ENCODE measurements at places on chromosomes 7 and 10. TPM values are rescaled to one million over a fixed set of nuclear protein-coding genes. Genes with fewer than 3 reads are reported as not detected.

NPSR1 gene
- total RNA-seq: not detected

THSD7A gene
- total RNA-seq: 5.5 TPM

C10orf95 gene
- total RNA-seq: 0.27 TPM

GPRIN2 gene
- total RNA-seq: 1.4 TPM

ACTR3C gene
- total RNA-seq: 0.61 TPM

ABCA13 gene
- 0.75 TPM for total RNA-seq

TMEM184A gene
- not detected for total RNA-seq

GFRA1 gene
- total RNA-seq: 72.8 TPM

DNA sequence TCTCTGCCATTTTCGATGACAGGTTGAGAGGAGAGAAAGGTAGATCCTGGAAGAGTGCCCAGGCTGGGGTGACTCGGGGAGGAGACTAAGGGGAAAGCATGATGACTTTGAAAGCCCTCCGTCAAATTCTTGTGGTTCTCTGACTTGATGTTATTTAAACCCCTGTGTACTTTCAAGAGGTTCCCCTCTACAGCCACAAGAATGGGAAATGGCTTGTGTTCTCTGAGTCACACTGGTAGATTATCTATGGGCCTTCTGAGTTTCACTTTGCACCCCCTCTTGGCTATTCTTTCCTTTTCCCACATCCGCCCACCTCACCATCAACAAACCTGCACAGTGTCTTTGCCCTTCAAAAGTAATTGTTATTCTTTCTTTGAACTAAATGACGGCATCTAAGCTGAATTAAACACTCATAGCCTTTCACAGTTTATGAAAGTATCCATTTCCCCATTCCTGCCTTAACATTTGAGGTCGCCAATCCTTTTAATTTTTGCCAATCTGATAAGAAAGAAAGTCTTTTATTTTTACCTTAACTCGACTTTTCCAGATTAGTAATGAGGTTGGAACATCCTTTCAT is 24.1 kb downstream of the PRF1 start:
- no peak for DNase-seq

- no peak for DNase-seq
These were observed 103.9 kb upstream of the POT1 start for GRCh38 chr7:125033506-125033905.

GRCh38 chr7:106793015-106793975 is 71.8 kb upstream of the PIK3CG start:
- peak; percentile 4 for DNase-seq

DNA sequence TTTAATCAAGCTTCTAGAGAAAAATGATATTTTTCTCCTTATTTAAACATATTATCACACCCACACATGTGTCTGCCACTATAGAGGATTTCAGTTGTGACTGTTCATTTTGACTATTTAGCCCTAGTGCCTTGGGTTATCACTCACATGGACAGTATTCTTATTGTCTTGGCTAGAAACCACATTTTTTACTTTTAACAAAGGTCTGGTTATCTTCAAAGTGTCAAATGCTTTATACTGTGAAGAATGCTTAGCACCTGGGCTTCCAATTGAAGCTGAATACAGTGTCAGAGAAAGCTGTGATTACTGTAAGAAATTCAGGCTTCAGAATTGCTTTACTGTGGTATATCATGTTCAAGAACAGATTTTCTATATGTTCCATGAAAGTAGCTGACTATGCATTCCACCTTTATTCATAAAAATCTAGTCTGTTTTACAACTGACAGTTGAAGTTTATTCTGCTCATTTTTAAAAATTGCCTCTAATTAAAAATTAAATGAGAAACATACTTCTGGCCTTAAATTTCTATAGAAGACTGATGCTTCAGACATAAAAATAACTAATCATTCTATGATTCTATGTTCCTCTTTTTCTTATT is 278.6 kb downstream of the SEMA3D start:
- no peak for DNase-seq

GRCh38 chr7:100896732-100897608 is 1.3 kb upstream of the ACHE start:
- DNase-seq: peak; percentile 65

GRCh38 chr10:72321248-72322029 is 33.3 kb downstream of the DNAJB12 start:
- DNase-seq: no peak

GRCh38 chr10:47051741-47052238 is 140.6 kb downstream of the PTPN20 start:
- DNase-seq: no peak

GRCh38 chr7:84248267-84248666 is 53.7 kb upstream of the SEMA3A start:
- no peak for DNase-seq

DNA sequence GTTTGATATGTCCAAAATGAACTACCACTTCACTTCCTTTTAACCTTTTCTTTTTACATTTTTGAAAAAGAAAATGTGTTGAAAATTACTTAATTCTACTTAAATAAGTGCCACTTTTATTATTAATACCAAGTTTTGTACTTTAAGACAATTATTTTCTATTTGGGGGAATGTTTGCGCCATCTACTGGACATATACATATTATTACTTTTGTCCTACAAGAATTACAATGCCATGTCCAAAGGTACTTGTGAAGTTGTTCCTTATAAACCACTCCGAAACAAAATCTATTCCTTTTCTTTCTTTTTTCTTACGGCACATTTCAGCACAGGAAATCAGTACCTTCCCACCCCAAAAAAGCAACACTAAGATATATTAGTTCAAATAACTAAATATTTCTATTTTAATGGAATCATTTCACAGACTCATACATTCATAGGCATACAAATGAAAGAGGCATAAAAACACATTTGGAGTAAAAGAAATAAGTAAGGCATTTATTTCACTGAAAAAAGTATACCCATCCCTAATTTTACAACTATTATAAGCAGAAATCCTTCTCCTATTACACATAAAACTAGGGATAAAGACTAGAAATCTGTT is 169.9 kb downstream of the RNF133 start:
- DNase-seq: no peak

GRCh38 chr10:75400771-75401568 is 594 bp downstream of the ZNF503 start:
- DNase-seq: peak; percentile 48

- DNase-seq: no peak
These were observed 171.2 kb downstream of the LCOR start for GRCh38 chr10:97003151-97003803.

GRCh38 chr10:123462756-123463155 is 203.4 kb upstream of the GPR26 start:
- no peak for DNase-seq

DNA sequence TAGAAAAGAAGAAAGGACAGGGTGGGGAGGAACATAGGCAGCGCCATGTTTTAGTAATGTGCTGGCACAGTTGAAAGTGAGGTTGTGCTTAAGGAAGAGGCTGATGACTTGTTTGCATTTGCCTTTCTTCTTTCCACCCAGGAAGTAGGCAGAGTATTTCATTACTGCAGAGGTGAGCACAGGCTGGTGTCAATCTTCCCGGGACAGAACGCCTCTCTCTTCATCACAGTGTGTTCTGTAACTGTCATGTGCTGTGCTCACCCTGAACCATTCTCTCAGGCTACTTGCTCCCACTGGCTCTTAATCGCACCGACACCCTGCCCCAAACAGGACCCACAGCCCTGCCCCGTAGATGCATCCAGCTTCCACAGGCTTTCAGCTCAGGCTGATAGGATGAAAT is 135.8 kb upstream of the YAE1 start:
- DNase-seq: no peak

- no peak for DNase-seq
These were observed 33.4 kb downstream of the SCD start for GRCh38 chr10:100380400-100380799.

DNA sequence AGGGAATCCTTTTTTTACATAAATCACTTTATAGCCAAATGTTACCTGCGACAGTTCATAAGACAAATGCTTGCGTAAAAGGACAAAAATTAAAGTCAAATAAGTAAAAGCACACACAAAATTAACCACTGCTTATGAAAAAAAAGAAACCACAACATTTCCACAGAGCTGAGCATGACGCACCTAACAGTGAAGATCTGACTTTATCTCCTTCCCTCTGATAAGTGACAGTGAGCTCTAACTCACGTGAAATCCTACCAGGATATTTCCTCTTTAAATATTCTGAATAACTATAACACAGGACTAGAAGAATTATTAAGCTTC is 225.5 kb downstream of the SFMBT2 start:
- DNase-seq: no peak

GRCh38 chr10:68139448-68140272 is 30.4 kb downstream of the MYPN start:
- no peak for DNase-seq

DNA sequence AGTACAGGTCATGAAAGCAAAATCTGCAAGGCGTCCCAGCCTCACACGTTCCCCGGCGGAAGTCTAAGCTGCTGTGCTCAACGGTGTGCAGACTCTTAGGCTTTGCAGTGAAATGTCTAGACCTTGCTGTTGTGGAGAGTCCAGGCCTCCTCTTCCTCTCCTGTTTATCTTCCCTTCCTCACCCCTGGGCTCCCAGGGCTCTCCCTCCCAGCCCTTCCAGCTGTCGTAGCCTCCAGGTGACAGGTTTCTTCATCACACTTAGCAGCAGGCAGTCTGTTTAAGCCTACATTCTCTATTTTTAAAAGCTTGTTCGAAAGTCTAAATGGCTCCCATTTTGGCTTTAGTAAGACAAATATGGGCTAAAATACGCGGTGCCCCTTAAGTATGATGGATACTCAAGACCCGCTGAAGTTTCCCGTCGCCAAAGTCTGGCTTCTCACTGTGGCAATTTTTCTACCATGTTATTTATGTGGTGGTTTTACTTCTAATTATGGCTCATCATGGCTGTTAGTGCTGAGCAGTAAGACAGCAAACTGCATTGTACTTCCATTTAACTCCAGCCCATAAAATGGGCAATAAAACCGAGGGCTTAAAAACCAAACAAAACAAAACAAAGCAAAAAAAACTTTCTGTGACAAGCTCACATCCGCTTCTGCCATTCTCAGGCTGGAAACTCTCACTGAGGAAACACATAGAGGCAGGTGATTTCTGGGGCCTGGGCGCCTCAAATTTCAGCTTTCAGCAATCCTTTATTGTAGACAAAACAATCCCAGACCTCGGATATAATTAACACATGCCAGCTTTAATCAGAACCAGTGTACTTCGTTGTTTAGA is 243.2 kb downstream of the SNX10 start:
- DNase-seq: no peak

Data from neural crest cell (in vitro differentiated cells).